ENCODE measurements at places on chromosomes 7 and 10. TPM values are rescaled to one million over a fixed set of nuclear protein-coding genes. Genes with fewer than 3 reads are reported as not detected.

The SLC26A5 gene
- total RNA-seq, result not detected

The TAS2R38 gene
- 5.1 TPM for total RNA-seq

The NMT2 gene
- total RNA-seq, result 16.9 TPM

The OR2A7 gene
- not detected for total RNA-seq

DNA sequence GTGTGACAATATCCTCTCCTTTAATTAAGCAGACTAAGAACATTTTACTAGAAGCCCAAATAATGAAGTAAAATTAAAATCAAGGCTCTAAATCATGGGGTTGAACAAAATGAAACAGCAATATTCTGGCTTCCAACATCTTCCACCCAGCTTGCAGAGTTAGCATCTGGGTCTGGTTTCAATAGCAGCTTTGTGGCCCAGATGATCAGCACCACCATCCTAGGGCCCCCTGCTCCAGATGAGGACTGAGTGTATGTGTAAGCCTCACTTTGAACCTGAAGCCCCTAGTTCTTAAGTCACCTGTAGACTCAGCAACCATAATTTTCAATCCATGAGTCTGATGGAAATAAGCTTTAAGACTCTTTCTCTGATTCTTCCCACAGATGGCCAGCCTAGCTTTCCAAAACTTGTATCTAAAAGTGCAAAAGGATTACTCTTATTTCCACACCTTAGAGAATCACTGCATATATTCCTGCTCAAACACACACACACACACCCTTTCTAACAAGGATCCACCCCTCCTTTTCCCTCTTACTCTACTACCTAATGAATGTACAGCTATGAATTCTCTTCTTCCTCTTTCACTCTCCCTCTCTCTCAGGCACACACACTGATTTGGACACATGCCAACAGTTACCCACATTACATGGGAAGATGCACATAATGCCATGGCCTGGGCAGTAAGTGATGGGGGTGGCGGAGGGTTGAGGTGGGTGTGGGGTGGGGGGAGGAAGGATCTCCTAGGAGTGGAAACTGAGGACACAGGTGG lies 3.5 kb downstream of the DENND11 start:
- no peak for DNase-seq

DNA sequence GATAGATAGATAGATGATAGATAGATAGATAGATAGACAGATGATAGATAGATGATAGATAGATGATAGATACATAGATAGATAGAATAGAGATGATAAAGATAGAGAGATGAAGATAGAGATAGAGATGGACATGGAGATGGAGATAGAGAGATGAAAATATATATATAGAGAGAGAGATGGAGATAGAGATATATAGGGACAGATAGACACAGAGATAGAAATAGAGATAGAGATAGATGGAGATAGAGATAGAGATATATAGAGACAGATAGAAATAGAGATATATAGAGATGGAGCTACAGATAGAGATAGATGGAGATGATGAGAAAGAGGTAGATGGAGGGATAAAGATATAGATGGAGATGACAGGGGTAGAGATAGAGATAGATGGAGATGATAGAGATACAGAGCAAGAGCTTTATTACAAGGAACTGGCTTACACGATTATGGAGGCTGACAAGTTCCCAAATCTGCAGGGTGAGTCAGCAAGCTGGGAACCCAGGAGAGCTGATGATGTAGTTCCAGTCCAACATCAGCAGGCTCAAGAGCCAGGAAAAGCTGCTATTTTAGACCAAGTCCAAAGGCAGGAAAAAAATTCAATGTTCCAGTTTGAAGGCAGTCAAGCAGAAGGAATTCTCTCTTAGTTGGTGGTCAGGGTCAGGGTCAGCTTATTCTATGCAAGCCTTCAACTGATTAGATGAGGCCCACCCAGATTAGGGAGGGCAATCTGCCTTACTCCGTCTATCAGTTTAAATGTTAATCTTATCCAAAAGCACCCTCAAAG lies 37.1 kb downstream of the CAV1 start:
- no peak for DNase-seq

DNA sequence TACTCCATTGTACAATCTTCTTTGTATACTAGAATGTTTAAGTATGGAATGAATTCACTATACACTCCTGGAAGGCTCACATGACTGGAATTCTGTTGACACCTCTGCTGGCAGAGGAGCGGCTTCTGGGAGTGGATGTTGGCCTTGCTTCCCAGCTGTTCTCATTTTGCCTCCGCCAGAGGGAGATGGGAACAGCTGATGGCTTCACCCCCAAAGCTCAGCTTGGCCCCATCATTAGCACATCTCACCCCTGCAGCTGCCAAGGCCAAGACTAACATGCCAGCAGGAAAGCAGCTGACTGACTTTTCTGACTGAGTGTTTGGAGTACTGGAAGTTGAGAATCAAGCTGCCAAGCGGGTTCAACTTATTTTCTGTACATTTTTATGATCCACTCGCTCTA lies 15.1 kb downstream of the ADAM12 start:
- no peak for DNase-seq

- DNase-seq, result no peak
Observed at GRCh38 chr7:31096877-31097258, 44.8 kb downstream of the ADCYAP1R1 start.

DNA sequence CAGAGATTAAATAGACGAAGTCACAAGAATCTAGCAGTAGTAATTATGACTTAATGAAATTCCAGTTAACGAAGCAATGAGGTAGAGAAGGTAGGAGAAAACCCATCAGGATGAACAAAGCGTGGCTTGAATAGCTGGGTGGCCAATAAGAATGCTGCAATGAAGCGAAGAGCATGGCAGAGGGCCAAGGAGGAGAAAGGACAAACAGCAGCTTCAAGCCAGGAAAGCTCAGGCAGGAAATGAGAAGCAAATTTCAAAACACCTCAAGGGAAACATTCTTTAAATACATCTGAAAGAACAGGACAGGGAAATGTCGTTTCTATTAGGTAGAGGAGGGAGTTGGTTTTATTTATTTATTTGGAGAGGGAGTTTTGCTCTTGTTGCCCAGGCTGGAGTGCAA lies 122.5 kb downstream of the KIAA1217 start:
- no peak for DNase-seq

- no peak for DNase-seq
Observed at GRCh38 chr7:106095634-106096033, 16.5 kb downstream of the SYPL1 start.

- DNase-seq, result peak; percentile 21
Observed at GRCh38 chr7:43362652-43363034, 220.3 kb upstream of the STK17A start.

- DNase-seq, result no peak
Observed at GRCh38 chr10:24442234-24442633, 233.3 kb downstream of the KIAA1217 start.

All from umbilical cord (tissue), 2 donors.